Vagina (tissue), 2 donors: ENCODE measurements at places on chromosomes 1 and 21.
A peak's percentile ranks its signal among the peaks of the same experiment; 100 is the strongest.

DNA sequence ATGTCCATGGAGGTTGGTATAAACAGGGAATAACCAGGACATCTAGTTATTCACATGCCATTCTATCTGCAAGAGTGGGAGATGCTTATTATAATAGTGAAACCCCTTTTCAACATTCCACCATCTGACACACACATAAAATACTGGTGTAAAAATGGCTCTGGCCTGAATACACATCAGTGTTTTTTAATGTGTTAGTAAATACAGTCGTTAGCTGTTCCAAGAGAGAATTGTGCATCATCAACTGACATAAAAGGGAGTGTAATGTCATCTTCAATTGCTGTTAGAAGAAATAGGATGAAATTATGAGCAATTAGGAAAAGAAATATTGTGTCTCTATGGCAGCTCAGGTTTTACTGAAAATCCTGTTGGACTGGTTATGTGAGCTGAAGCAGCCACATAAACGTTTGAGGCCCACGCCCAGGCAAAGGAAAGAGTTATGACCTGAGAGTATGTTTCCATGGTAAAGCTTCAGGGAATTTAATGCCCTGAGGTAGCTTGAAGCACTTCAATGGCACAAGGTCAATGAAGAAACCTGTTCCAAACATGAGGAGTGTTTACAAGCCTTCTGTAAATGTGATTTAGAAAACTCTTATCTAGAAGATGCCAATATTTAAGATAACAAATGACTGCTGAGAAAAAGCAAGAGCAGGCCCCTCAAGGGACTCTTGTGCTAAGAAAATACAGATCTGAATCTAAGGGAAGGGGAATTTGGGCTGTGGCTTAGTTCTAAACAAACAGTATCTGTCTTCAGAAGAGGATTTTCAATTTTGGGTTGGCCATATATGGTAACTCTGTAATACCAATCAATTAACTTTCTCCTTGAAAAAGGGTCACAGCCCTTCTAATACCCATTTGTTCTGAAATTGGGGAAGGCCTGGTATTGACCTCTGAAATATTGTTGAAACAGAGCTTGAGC, 384.3 kb downstream of the SEC16B start:
- no peak for DNase-seq

GRCh38 chr1:215543191-215543606, 23.9 kb upstream of the KCTD3 start:
- no peak for DNase-seq

DNA sequence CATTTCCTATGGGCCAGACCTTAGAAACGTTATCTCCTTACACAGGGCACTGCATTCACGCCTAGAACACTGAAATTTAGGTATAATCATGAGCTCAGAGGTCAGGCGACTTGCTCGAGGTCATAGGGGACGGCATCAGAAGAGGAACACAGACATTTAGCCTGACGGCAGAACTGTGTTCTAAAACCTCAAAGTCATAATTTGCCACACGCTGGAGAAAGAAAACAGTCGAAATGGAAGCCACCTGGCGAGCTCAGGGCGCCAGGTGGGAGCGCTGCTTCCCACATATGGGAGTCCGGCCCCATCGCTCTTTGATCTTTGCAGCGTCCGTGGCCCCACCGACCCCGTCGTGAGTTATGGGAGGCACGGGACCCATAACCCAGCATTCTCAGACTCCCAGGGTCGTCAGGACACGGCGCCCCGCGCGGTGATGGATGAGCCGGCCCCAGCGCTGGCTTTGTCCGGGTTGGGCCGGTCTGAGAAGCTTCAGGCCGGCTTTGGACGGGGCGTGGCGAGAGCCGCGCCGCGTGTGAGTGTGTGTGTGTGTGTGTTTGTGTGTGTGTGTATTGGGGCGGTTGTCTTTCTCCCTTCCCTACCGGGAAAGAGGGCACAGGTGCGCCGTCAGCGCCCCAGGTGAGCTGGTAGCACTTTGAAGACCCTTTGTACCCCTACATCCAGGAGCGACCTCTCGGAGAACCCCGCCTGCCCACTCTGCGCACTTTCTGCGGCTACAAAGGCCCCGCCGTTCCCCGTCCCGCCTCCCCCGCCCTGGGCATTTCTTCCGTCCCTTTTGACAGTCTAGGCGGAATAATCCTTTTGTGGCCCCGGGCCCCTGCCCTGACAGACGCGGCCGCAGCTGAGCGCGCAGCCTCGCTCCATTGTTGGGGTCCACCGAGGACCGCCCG, 861 bp upstream of the DRAXIN start:
- DNase-seq, result no peak

GRCh38 chr1:108829498-108829916, 27.4 kb downstream of the AKNAD1 start:
- no peak for DNase-seq

- DNase-seq, result no peak
Observed at GRCh38 chr1:233211595-233211994, 83.9 kb downstream of the PCNX2 start.

DNA sequence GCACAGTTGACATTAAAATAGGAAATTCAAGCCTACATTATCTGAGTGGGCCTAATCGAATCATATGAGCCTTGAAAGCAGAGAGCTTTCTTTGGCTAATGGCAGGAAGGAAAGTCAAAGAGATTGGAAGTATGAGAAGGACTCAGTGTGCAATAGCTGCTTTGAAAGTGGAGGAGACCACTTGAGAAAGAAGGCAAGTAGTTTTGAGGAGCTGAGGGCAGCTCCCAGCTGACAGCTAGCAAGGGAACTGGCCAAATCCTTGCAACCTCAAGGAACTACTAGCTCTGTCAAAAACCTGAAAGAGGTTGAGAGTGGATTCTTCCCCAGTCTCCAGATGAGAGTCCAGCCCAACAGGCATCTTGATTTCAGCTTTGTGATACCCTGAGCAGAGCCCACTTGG, 149.0 kb upstream of the CACYBP start:
- no peak for DNase-seq

GRCh38 chr1:246020211-246020954, 486.7 kb downstream of the SMYD3 start:
- DNase-seq, result no peak

GRCh38 chr1:43541141-43541540, 10.5 kb downstream of the PTPRF start:
- no peak for DNase-seq

DNA sequence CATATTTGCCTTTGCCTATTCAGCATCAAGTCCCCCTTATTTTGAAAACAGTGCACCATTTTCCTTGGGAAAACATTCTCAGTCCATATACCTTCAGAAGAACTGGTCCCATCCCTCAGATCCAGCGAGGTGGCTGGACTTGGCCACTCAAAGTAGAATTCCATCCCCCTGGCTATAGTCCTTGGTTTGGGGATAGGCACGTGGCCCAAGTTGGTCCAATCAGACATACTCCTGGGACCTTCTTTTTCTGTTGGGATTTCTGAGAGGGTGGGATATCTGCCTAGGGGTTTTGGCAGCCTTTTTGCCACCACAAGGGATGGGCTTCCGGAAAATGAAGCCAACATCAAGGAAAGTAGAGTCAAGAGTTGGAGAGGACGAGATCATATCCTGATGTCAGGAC, 10.7 kb upstream of the MATN1 start:
- DNase-seq, result no peak

DNA sequence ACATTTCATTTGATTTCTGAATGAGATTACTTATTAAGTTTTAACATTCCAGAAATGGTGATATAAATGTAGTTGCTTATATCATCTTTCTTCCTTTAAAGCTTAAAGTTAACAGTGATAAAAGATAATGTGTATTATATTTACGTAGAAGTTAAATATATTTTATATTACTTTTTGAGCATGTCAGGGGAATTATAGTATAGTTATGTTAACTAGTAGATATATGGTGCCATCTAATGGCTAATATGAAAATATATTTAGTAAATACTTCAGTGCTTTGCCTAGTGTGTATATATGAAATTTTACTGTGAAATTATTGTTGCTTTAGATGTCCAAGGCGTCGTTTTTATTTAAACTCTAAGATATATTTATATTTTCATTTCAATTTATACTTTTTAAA, 51.5 kb downstream of the SYT14 start:
- no peak for DNase-seq

- DNase-seq, result no peak
Observed at GRCh38 chr1:206739411-206740076, 31.0 kb upstream of the IL19 start.

GRCh38 chr1:205256951-205257625, 29.3 kb downstream of the TMCC2 start:
- DNase-seq, result no peak

GRCh38 chr1:18557621-18558465, 72.8 kb upstream of the PAX7 start:
- DNase-seq, result no peak

DNA sequence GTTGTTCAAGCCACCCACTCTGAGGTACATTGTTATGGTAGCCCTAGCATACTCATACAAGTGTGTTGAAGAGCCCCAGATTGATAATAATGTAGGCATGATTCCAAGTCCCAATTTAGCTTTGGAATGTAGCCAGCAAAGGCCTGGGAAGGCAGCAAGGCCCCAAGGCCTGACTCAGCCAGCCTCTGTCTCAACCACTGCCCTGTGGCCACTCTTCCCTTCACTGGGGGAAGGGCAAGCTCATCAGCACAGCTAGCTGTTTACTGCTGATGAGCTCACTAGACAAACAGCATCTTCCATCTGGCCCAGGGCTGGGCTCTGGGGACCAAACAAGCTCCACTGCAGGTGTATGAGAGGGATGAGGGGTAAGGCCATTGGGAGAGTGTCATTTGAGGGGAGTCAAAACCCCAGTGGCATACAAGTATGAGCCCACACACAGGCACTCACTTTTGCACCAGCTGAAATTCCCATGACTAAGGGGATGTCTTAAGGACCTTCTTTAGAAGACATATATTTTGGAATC, 2.2 kb upstream of the IRF6 start:
- peak; percentile 79 for DNase-seq

DNA sequence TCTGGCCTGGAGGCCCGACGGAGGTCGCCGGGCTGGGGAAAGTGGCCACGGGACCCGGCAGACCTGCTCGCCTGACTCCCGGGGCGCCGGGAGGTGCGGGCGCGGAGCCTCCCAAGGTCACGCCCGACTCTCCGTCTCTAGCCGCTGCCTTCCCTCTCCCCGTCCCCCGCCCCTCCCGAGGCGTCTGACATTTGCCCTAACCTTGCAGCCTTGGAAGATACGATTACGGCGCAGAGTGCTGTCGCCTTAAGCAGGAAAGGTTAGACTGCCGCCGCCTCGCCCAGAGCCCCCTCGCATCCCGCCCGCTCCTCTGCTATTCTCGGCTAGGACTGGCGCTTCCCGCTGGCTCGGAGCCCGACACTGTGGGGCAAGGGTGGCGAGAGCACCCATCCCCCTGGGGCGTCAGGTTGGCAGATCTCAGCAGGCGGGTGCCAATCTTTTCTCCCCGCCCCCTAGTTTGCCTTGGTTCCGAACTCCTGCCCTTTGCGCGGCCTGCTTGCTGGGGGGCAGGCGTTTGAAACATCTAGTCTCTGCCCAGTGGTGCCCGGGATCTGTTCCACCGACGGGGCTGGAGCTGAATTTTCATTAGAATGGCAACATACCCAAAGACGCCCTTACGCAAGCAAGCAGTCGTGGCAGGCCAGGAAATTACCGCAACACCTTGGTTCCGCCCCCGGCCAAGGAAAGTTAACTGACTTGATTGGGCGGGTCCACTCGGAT, 835 bp downstream of the PGM1 start:
- no peak for DNase-seq
